ENCODE measurements at places on chromosomes 5 and 9.

GRCh38 chr9:134962973-134963364 lies 45.3 kb upstream of the FCN1 start:
- no peak for DNase-seq

DNA sequence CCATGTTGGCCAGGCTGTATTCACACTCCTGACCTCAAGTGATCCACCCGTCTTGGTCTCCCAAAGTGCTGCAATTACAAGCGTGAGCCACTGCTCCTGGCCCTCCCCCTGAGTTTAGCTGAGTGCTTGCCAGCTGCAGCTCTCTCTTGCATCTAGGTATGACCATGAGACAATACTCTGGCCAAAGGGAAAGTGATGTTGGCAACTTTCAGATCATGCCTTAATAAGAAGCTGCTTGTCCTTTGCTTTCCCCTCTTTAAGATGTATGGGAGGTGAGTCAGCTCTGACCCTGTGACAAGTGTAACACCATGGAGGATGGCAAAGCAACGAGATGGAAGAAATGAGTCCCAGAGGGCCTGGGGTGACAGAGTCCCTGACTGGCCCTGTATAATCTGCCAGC lies 18.7 kb upstream of the DCAF12 start:
- DNase-seq = no peak

- DNase-seq = peak; percentile 74
These were observed at the start of gene GCNT4 for GRCh38 chr5:75052192-75053053. GCNT4 (minus strand) TSS chr5:75052558; CDS start chr5:75030037, 22,521 bp downstream.

- DNase-seq = peak; percentile 67
These were observed 96.6 kb downstream of the GALNT10 start for GRCh38 chr5:154287136-154287535.

DNA sequence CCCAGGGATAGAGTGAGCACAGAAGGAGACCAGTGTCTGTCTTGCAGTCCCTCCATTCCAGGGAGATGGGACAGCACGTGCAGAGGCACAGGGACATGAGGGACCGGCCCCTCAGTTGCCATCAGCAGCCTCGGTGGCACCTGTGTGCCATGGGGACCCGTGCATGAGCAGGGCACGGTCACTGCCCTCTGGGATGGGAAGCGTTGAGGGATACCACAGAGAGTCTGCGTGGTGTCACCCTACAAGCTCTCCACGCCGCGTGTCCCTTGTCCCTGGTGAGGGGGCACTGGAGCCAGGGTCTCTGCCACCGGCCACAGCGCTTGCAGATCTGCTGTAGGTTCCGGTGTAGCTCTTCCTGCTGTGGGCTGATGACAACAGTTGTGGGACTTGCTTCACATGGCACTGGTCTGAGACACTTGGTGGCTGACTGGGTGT lies 108.1 kb downstream of the CACNA1B start:
- DNase-seq = peak; percentile 5

GRCh38 chr5:109487753-109488420 lies 78.1 kb upstream of the PJA2 start:
- no peak for DNase-seq

- peak; percentile 29 for DNase-seq
These were observed 969 bp downstream of the CLK4 start for GRCh38 chr5:178625679-178626483.

- DNase-seq = no peak
These were observed 3.5 kb upstream of the LOX start for GRCh38 chr5:122081541-122081940.

- no peak for DNase-seq
These were observed 586.2 kb upstream of the ADAMTS16 start for GRCh38 chr5:4553978-4554377.

DNA sequence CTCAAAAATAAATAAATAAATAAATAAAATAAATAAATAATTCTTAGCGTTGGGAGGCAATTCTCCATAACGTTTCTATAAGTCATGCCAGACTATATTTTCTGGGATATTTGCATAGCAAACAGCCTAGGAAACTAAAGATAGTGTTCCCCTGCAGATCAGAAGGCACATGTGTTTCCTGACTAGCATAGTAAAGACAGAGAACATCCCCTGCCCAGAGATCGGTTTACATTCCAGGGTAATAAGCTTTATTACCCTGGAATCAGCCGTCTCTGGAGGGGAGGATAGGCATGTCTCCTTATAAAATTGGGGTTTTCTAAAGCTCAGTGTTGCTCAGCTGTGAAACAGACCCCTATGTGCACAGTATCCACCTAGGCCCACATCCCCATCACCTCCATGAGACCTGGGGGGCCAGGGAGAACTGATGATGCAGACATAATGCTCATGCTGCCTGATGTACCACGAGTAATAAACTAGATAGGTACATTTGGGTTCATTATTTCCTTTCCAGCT lies 36.9 kb upstream of the IFNK start:
- no peak for DNase-seq

Data from AG20443 (cell line).